ENCODE measurements at places on chromosomes 3 and 15. TPM values are rescaled to one million over a fixed set of nuclear protein-coding genes. Genes with fewer than 3 reads are reported as not detected.

FGD5 gene
- total RNA-seq: 0.85 TPM

SLC12A1 gene
- under 0.01 TPM for total RNA-seq

HTR3E gene
- not detected for total RNA-seq

NEK10 gene
- total RNA-seq: 27.6 TPM

HGD gene
- 1.7 TPM for total RNA-seq

HCN4 gene
- total RNA-seq: not detected

RETNLB gene
- not detected for total RNA-seq

GCSAM gene
- total RNA-seq: not detected

SLC9C1 gene
- total RNA-seq: 0.56 TPM

MYO5C gene
- total RNA-seq: under 0.01 TPM

NUTM1 gene
- total RNA-seq: not detected

CCR4 gene
- total RNA-seq: 0.85 TPM

RTP1 gene
- total RNA-seq: under 0.01 TPM

ZPLD1 gene
- 0.19 TPM for total RNA-seq

CXCR6 gene
- total RNA-seq: not detected

MCF2L2 gene
- total RNA-seq: 0.56 TPM

FSIP1 gene
- 1.3 TPM for total RNA-seq

WDR49 gene
- under 0.01 TPM for total RNA-seq

KLHL6 gene
- total RNA-seq: under 0.01 TPM

HYAL3 gene
- 6.8 TPM for total RNA-seq

KLHL40 gene
- total RNA-seq: not detected

CHRNA5 gene
- 0.56 TPM for total RNA-seq

MESP2 gene
- 0.77 TPM for total RNA-seq

ARPC4 gene
- total RNA-seq: 387 TPM

CAMK2N2 gene
- total RNA-seq: not detected

All from regular cardiac myocyte (primary cell).